NCI-H1436 treated with DMSO at 0.1 percent for 48 hours (cell line): ENCODE measurements at places on chromosomes 4 and X.

DNA sequence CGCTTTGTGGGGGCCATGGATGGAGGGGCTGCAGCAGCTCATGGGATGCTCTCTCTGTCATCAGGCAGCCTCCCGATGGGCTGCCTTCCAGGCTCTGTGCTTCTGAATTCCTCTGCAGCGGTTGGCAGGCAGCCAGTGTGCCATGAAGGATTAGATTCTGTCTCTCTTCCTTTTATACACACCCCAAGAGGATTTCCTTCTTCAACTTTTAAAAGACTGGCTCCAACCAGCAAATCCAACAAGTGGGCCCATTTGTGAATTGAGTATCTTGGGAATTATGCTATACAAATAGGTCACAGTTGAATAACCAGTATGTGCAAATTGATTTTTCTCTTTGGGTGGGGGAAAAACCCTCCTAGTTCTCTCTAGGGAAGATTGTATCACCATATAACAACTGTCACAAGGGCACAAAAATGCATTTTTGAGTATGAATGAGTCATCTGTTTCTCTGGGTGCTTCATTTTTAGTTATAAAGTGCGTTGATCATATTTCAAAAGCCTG, 96.8 kb upstream of the FAT1 start:
- no peak for DNase-seq

DNA sequence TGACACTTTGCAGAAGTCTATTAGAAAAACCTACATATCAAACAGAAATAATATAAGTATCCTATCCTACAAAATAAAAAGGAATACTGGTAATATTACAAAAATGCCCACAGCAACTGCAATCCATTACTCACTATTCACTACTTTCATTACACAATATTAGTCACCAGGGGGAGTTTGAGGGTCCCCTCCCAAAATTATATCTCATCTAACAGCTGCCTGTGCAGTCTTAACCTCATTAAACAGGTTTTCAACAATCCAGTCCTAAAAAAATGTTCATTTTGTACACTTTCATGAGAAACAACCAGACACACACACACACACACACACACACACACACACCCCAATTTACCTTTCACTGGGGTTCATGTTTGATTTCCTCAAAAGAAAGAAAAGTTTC, 2.9 kb downstream of the CLOCK start:
- DNase-seq = no peak

GRCh38 chrX:153226344-153227185, 47.5 kb downstream of the MAGEA1 start:
- DNase-seq = no peak

GRCh38 chr4:138975225-138975624, 40.4 kb upstream of the NOCT start:
- no peak for DNase-seq

DNA sequence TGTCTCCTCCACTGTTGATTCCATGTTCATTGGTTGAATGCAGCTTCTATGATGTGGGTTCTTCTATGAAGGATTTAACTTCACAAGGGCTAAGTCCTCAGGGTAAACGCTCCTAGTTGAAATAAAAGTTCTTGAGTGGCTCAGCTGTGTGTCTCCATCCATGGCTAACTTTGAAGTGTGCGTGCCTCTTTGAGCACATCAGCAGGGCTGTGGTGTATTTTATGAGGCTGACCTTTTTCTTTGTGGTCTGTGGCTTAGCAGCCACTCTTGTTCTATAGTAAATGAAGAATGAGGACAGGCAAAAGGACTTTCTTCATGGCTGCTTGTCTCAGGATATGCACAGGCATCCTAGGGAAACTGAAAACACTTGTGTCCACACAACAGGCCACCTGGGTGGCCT, 88.5 kb downstream of the KIT start:
- DNase-seq = no peak

DNA sequence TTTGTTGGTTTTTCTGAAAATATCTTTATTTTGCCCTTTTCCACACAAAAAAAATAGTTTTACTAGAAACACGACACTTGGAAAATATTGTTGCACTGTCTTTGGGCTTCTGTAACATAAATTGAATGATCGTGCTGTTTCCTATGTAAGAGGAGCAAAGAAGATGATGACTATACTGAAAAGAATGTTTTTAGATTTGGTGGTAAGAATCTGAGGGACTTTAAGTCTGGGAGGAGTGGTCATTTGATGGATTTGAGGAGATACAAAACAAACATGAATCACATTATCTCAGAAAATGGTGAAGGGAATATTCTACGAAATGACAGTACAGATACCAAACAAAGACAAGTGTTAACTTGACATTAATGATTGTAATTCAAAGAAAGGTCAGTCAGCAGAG, 328.8 kb downstream of the ADAM29 start:
- DNase-seq = no peak

- DNase-seq = no peak
These were observed 661 bp downstream of the S100P start for GRCh38 chr4:6694177-6694901.

DNA sequence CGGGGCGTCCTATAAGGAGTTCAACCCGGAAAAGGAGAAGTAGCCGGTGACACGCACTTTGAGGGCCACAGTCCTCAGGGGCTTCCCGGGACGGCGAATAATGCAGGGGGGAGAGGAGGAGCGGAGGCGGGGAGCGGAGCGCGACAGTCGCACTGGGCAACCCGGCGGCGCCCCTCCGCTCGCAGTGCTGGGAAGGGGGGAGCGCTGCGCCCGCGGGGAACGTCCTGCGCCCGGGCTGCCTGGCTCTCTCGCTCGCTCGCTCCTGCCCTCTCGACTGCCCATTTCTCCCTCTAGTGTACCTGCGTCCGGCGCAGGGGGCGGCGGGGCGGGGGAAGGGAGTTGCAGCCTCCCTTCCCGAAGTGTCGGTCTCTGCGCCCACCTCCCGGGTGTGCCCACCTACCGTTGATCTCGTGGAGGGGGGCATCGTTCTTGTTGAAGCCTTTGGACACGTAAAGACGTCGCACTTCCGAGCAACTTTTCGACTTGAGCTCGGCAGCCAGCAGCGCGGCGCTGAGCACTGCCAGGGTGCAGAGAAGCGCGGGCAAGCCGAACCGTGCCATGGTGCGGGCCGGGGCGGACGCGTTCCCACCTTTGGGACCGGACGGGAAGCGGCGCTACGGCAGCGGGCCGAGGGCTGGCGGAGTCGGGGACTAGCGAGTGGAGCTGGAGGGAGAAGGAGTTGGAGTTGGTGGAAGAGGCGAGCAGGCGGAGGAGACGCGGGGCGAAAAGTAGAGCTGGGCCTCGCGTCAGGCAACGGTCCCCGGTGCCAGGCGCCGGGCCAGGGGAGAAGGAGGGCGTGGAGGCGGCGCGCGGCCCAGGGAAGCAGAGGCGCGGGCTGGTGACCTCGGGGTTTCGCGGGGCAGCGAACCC, 648 bp downstream of the GPC4 start:
- DNase-seq = no peak

DNA sequence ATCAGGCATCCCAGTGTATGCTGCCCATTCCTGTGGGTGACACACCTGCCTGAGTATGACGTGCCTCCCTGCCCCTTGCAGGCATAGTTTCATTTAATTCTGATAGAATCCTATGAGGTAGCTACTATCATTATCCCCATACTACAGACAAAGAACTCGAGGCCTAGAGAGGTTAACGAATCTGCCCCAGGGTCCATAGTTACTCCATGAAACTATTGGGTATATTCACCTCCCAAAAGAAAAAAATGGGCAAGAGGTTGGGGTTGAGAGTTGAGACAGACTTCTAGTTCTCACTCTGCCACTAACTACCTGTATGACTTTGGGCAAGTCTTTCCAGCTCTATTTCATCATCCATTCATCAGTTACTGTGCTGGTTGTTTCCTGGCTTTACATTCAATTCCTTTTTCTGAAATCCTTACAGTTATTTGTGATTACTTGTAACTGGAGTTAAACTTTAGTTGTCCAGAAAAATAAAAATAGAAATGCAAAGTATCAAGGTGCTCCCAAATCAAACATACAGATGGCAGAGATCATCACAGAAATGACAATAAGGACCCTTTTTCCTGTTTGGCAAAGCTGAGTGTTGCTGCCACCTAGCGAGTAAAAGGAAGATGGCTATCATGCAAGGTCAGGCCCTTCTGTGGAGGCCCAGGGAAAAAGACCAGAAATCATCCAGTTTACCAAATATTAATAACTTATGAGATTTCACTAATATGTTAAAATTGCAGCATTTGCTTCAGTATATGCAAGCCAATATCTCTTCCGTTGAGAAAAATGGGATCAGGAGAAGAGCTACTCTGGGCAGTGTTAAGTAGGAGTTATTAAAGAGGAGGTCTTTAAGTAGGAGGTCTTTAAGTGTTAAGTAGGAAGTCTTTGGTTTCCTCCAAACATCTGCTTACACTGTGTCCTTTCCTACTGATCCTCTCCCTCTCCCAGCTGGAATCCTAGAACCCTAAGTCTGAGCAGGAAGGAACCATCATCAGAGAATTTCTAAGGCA, 17.1 kb upstream of the MAP7D3 start:
- no peak for DNase-seq

DNA sequence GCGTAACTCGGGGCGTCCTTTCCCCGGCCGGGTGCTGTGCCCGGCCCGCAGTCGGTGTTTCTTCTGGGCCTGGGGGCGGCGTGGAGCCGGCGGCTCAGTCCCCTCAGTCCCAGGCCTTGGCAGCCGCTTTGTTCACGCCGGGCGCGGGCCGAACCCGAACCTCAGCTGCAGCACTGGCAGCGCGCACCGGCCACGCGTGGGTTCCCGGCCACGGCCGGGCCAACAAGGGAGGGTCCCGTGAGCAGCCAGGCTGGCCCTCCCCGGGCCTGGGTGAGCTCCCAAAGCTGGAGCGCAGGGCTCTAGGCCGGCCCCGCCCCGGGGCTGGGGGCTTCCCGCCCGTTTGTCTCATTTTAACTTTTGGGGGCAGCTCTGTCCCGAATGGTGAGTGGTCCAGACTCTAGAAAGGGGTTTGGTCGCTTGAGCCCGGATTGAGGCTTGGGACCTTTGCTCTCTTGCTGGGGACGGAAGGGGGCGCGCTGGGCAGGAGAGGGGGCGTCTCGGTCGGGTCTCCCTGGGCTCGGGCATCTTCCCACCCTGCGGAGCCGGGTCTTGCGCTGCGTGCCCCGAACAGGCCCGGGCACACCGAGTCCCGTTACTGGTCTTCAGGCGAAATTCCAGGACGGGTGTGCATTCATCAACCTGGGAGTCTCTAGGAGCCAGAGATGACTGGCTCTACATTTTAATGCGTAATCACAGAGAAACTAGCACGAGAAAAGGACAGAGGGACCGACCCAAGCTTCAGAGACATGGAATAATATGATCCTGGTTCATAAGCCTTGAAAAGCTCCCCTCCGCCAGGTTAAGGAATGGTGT, 177.1 kb downstream of the CBR4 start:
- DNase-seq = no peak

GRCh38 chr4:105994061-105994460, 98.8 kb downstream of the NPNT start:
- no peak for DNase-seq

GRCh38 chr4:153204247-153204671, at the start of gene TRIM2:
TRIM2 (plus strand) TSS chr4:153204443; CDS start chr4:153204531, 88 bp downstream.
- peak; percentile 78 for DNase-seq

DNA sequence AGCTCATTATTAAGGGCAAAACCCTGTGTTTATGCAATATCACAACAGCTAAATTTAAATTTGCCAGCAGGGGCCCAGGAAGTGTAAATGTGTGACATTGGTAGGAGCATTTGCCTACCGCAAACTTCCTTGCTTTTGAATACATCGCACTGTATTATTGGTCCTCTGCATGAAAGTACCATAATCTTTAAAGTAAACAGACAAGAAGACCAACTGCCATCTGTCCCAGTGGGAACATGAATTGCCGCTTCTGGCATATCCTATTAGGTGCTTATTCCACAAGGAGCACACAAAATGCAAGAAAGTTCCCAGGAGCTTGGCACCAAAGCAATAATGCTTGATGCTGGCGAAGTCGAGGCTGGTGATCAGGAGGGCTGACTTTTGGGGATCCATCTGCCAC, 51.3 kb downstream of the SOD3 start:
- DNase-seq = no peak

DNA sequence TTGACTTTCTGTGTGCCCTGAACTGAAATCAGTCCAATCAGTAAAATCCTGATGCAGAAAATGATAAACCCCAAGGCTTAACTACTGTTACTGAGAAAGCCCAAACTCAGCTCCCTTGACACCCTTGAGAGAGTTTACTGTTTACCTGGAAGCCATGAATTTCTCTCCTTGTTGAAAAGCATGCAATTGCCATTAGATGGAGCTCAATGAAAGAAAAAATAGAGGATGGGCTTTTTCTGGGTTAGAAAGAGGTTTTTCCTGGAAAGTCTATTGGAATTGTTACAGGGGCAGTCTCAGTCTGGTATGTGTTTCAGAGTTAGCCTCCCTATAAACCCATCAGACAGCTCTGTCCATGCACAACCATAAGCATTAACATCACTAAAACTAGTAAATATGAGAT, 66.4 kb upstream of the C4orf54 start:
- no peak for DNase-seq
